GOT3 (cell line): ENCODE measurements at places on chromosomes 13 and 19.

DNA sequence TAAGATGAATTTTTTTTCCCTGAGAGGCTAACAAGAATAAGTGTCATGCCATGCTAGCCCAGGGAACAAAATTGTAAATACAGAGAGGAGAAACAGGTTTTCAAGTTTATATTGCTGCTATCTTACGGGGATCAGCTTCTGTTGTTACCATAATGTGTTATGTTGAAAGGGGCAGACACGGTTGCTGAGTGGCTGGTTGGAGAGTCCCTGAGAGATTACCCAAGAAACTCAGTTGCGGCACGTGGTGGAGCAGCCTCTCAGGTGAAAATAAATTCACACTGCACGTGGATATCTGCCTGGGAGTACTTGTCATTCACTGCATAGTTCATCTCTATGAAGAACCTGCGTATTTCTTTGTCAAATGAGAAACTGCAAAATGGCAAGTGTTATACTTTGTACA, 293.6 kb downstream of the TDRD3 start:
- DNase-seq = no peak

DNA sequence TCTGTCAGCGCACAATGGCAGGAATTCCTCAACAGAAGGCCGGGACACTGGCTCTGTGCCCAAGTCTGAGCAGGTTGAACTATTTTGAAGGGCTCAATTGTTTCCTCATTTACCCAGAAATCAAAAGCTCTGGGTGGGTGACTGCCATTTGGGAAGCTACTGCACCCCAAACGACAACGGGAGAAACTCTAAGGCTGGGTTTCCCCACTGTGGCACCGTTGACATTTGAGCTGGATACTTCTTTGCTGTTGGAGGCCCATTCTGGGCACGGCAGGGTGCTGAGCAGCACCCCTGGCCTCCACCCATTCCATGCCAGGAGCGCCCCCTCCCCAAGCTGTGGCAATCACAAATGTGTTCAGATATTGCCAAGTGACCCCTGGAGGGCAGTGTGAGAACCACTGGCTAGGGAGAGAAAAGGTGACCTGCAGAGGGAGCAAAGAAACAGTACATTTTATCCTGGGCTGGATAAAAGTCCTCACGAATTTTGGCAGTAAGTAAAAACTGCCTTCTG, 62.5 kb downstream of the RFX2 start:
- DNase-seq = no peak

DNA sequence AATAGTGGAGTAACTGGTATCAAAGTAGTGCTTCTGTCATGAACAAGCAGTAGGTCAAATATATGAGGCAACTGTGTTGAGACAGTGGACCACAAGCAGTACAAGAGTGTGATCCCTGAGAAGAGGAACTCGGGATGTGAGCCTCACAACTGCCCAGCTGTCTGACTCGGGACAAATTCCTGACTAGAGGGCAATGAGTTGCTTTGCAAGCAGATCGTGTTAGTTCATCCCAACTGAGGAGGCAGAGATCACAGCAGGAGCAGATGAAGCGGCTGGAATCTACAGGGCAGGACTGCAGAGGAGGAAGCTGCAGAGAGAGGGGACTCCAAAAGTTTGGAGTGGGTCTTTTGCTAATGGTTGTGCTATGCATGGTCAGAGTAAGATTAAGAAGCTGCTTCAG, 741.1 kb downstream of the DIAPH3 start:
- DNase-seq = no peak

GRCh38 chr13:40408602-40409001, 257.8 kb downstream of the FOXO1 start:
- DNase-seq = no peak

DNA sequence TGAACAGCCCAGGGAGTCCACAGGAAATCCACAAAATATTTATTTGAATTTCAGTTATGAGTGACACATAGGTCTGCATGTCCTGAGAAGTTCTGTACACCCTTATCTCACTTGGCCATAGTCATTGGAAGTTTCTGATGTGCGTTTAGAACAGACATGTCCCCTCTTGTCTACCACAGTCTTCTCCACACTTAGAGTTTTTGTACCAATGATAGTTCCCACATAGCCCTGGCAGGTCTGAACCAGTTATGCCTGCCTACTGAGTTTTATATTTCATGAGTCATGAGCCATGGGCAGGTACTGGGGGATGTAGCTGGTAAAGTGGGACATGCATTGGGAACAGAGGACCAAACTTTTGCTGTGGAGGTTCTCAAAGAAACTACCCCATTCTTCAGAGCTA, 11.3 kb downstream of the ZNF132 start:
- no peak for DNase-seq

DNA sequence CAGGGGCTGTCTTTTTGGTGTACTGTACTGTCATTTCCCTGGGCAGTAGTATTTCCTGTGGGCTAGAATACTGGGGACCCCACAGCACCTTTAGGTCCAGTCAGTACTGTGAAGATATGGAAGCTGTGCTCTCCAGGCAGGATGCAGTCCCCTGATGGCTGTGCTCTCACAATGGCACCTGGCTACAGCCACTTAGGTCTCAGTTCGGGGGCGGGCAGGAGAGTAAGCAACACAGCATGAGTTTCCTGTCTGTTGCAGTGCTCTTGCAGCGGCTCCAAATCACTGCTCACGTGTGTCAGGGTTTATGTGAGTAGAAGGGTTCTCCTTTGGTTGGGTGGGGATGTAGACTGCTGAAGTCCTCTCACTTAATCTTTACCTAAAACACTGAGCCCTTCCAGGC, 810.4 kb downstream of the DACH1 start:
- no peak for DNase-seq

GRCh38 chr13:35629026-35629425, 152.5 kb upstream of the MAB21L1 start:
- DNase-seq = no peak

DNA sequence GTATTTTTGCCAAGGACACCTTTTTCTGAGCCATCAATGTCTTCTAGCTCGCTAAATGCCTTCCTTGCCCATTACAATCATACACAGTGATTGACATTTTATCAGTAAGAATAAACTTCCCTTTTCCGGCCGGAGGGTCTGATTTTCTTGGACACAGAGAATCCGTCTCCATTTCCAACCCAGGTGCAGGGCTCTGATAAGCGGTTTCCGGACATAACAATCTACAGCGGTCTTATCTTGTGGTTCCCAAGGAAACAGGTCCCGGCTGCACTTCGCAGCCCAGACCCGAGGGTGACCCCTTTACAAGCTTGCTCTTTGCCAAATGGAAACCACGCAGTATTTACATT, 5.1 kb upstream of the ZNF77 start:
- no peak for DNase-seq

DNA sequence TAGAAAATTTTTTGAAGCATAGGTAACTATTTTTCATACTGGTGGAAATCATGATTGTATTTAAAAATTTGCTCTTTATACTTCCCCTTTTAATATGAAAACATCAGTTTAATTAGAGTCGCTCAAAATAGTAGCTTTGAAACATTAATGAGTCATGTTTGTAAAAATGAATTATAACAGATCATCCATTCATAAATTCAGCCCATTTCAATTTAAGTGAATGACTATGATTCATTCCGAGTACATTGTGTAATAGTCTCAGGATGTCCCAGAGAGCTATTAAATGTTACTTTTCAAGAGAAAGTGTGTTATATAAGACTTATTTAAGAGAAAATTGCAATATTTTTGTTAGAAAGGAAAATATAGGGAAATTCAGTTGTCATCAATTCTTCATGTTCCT, 111.0 kb downstream of the FNDC3A start:
- no peak for DNase-seq

GRCh38 chr19:50567882-50568727, at the start of gene LRRC4B:
Gene LRRC4B, minus strand, starts transcription at chr19:50568435. Its CDS starts 19,597 bp downstream, at chr19:50548838.
- no peak for DNase-seq

GRCh38 chr19:17794731-17795494, at the start of gene B3GNT3:
Gene B3GNT3, plus strand, starts transcription at chr19:17795138. Its CDS starts 12,670 bp downstream, at chr19:17807808.
- DNase-seq = no peak

GRCh38 chr13:94305934-94306333, 173.5 kb downstream of the DCT start:
- no peak for DNase-seq

DNA sequence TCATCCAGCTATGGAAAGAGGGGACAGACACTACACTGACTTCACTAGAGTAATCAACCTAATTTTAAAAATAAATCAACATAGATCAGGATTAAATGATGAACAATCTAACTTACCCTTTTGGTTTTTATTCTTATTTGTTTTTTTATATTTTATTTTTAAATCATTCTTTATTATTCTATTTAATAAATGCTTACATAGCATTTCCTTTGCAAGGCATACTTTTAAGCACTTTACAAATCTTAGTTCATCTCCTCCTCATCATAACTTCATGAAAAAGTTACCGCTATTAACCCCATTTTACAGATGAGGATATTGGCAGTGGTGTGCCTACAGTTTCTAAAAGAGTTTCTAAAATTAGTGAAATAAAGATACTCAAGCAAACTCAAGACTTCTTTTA, 380.6 kb downstream of the TBC1D4 start:
- DNase-seq = no peak

GRCh38 chr19:52296400-52296772, 583 bp upstream of the ZNF480 start:
- DNase-seq = no peak

- no peak for DNase-seq
Measured at GRCh38 chr19:52226652-52227051, 36.8 kb downstream of the PPP2R1A start.

- DNase-seq = no peak
Measured at GRCh38 chr19:7561325-7561724, 25.8 kb downstream of the PNPLA6 start.

DNA sequence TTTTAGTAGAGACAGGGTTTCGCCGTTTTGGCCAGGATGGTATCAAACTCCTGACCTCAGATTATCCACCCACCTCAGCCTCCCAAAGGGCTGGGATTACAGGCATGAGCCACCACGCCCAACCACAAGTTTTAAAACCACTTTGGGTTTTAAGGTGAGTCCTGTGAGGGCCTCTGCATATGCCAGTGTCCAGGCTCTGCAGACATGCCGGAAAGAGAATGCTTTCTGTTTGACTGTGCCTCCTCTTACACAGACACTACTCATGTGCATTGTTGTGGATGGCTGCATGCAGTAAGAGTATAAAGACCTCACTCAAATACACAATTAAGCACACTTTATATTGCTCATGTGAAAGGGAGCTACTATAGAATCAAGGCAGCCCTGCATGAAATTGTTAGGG, 20.8 kb upstream of the SLC25A30 start:
- DNase-seq = no peak

DNA sequence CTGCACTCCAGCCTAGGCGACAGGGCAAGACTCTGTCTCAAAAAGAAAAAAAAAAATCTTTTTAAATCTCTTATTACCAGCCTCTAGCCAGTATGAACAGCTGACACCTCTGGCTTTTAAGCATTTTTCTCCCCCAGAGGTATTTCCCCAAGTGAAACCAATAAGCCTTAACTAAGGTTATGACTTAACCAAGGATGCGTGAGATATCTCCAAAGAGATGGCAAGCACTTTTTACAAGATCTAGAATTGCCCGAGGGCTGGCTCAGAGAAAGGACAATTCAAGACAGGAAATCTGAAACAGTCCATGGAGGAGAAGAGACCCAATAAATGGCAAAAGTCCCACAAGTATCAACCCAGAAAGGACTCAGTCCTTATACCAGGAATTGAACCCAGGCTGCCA, 362.1 kb downstream of the FOXO1 start:
- no peak for DNase-seq

DNA sequence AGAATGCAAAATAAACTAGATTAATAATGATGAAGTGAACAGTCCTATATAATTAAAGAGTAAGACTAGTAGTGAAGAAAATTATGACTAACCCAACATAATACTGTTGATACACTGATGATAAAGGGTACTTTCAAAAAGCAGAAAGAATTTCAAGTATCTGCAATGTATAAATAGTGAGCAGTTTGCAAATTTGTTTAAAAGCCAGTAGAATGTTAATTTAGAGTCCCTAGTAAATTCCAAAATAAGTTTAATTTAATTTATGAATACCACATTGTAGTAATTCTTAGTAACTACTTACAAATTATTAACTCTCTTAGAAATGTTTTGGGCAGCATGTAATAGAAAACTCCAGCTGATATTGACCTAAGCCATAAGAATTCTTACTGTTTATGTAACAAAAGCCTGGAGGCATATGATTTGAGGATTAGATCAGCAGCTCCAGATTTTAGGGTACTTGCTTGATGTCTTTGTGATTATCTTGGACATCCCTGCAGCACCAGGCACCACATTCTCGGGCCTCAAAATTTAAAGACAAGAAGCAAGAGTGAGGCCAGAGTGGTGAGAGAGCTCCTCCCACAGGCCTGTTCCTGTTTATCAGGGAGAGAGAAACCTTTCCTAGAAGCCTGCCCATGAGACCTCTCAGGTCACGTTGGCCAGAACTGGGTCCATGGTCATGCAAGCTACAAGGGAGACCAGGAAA, 67.6 kb upstream of the TDRD3 start:
- DNase-seq = no peak

- DNase-seq = no peak
Measured at GRCh38 chr19:56118666-56119581, 2.2 kb downstream of the ZNF787 start.

DNA sequence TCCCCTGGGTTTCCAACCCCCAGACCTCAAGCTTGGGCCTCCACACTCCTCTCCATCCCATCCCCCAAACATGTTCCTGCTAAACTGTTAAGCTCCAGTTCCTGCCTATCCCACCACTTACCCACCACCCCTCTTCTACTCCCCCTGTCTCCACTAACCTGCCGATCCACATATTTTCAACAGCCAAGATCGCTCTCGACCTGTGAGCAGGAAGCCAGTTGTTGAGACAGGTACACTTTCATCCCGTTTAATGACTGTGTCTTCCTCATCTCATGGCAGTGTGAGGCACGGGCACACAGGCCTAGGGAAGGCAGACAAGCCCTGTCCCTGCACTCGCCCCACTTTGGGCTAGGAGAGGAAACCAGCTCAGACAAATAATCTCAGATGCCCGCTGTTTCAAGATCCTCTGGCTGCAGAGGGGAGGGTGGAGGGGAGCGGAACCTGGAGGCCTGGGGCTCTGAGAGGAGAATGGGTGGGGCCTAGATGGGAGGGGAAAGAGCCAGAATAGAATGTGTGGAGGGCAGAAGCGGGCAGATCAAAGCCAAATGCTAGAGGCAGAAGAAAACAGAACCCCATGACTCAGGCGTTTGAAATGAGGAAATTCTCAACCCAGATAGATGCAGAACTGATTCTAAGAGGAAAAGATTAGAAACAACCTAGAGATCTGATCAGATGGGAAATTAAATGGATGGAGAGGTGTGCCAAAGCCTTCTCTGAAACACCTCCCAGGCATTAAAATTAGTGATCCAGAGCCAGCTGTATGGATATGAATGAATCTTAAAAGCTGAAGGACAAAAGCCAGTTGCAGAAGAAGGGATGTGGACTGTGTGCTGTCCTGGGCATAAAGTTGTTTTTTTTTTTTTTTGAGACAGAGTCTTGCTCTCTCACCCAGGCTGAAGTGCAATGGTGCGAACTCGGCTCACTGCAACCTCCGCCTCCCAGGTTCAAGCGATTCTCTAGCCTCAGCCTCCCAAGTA, 16.9 kb upstream of the CYP2S1 start:
- DNase-seq = no peak

DNA sequence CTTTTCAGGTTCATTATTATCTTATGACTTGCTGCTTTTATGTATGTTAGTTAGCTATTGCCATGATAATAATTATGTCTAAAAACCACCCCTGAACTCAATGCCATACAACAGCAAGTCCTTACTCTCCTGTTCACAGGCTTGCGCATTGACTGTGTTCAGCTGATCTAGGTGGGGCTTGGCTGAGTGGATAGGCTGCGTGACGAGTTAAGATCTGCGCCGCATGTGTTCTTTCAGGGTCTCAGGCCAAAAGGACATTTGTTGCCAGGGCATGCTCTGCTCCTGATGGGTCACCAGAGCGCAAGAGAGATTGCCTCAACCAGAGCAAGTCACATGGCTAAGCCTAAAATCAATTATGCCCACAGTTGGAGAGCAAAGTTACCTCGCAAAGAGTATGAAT, 859 bp downstream of the ZNF568 start:
- no peak for DNase-seq
